ENCODE measurements at places on chromosomes 11 and 22.

DNA sequence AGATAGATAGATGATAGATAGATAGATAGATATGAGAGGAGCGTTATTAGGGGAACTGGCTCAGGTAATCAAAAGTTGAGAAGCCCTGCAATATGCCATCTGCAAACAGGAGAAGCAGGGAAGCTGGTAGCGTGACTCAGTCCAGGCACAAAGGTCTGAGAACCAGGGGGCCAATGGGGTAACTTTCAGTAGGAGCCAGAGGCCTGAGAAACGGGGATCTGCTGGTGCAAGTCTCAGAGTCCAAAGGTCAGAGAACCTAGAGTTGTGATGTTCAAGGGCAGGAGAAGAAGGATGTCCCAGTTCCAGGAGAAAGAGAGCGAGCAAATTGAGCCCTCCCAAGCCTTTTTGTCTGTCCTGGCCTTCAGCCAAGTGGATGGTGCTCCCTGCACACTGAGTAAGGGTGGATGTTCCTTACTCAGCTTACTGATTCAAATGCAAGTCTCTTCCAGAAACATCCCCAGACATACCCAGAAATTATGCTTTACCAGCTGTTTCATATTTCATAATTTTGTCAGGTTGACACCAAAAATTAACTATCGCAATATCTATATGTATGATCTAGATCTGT lies 87.8 kb upstream of the SLC22A12 start:
- no peak for DNase-seq

GRCh38 chr11:65362320-65362931 lies 7.9 kb downstream of the TIGD3 start:
- DNase-seq = no peak

DNA sequence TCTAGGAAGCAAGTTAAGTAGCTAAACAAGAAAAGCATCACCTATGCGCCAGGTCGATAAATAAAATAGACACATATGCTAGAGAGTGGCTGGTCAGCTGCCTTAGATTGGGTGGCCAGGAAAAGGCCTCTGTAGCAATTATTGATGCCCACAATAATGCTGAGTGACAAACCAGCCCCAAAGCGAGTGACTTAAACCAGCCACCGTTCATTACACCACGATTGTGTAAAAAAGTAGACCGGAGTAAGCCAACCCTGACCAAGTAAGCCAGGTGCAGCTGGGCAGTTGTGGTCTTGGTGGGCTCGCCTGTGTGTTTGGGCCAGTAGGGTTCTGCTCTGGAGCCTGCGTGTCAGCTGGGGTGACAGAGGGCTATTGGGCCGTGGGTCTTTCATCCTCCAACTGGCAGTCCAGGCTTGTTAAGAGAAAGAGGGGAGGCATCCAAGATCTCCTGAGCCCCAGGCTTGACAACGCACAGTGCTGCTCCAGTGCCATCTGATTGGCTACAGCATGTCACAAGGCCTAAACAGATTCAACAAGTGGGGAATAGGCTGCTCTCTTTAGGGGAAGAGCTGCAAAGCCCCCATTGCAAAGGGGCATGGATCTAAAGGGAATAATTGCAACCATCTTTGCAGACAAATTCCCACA lies 100.4 kb upstream of the PARVA start:
- DNase-seq = no peak

DNA sequence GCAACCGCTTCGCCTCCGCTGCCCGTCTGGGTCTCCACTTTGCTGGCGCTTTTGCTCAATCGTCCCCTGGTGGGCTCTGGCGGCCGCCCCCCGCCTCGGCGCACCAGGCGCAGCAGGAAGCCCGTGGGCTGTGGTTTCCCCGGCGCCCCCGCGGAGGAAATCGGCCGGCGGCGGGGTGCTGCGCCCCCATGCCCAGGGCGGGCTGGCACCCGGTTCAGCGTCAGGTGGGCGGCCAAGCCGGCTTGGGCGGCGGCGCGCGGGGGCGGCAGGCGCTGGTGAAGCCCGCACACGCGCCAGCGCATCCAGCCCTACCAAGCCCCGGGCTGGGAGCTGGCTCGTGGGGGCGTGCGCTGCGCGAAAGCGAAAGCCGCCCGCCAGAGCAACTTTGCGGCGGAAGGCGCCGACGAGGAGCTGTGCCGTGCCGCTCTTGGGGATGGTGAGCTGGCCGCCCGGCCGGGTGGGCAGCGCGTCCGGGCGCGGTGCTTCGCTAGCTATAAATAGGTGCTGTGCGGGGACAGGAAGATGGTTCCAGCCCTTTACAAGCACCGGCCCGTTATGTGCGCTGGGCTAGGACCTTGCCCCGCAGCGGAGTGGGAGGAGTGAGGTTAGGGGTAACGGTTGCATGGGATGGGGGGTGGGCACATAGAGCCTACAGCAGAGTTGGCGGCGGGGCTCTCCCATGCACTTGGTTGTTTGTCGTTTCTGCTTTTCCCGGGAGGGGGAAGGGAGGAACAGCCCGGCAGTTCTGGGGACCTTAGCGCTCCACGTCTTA lies 25.0 kb upstream of the SUSD2 start:
- no peak for DNase-seq

DNA sequence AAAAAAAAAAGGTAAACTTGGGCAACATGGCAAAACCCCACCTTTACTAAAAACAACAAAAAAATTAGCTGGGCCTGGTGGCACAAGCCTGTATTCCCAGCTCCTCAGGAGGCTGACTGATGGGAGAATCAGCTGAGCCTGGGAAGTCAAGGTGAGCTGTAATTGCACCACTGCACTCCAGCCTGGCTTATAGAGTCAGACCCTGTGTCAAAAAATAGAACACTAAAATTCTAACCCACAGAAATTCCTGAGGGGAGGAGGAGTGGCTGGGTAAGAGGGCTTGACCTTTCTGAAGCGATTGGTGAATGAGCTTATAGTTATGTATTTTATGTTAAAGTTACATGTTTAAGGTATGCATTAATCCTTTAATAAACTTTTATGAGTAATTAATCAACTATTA lies 53.3 kb downstream of the FAT3 start:
- DNase-seq = no peak

DNA sequence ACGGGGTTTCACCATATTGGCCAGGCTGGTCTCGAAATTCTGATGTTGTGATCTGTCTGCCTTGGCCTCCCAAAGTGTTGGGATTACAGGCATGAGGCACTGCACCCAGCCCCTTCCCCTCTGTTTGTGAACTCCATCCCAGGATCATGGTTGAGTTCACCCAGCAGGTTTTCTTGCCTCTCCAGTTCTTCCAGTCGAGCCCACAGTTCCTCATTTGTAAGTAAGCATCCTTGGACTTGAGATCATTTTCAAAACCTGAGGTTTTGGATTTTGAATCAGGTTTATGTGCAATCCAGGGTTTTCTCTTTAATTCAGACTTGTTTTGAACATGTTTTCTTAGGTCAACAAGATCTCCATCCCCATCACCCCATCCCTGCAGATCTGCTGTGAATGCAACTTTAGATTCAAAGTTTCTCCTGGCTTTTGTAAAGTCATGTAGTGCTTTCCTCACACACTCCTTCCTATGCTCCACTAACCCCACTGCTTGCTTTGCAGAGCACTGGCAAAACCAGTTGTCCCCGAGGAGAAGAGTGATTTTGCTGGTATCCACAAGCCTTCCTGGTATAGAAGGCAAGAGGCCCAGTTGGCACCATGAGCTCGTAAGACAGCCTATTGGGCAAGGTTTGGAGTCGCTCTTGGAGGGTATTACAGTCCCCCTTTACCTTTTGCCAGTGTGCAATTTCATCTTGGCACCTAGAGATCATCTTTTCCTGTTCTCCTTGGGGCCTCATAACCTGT lies 14.7 kb upstream of the VPREB1 start:
- no peak for DNase-seq

DNA sequence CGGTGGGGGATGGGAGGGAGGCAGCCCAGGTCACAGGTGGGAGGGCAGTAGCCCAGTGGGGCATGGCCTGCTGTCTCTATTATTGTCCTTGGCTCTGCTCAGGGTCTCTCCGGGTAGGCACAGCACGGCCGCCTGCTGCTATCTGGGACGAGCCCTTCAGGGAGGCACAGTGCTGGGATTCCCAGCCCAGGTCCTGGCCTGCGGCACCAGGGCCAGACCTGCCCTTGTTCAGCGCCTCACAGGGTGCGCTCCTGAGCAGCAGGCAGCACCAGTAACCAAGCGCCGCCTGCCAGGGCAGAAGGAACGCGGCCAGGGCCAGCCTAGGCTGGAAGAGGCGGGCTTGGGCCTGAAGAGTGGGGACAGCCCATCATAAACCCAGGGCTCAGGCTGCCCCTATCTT lies 151.0 kb downstream of the MPPED1 start:
- no peak for DNase-seq

DNA sequence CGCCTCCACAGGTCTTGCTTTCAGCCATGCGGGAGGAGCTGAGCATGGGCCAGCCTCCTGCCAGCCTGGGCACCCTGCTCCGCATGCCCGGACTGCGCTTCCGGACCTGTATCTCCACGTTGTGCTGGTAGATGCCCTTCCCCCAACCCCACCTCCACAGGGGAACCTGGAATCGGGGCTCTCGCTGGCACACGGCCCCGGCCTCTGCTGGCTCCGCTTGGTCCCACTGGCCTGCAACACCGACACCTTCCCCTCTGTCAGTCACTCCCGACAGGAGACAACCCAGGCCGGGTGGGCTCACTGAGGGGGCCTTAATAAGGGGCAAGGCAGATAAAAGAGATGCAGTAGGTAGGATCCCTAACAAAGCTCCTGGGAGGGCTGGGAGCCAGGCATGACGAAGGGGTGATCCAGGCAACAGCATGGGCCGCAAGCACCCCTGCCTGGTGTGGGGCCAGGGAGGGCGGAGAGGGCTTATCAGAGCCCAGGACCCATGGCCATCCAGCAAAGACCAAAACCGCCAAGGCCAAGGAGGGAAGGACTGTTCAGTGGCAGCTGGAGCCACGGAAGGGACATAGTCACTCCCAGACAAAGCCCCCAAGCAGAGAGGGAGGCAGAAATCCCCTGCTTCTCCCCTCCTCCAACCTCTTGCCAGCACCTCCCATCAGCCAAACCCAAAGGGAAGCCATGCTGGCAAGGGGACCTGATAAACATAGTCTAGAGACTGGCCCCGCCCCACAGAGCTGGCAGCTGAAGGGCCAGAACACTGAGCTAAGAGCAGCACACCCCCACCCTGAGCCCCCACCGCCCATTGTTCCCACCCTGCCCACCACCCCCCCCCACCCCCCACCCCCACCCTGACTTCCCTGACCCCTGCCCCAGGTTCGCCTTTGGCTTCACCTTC lies 8.0 kb downstream of the SLC22A12 start:
- no peak for DNase-seq

GRCh38 chr11:124896071-124896750 lies 1.5 kb downstream of the ROBO4 start:
- DNase-seq = no peak

- DNase-seq = no peak
These were observed 58.2 kb downstream of the MORC2 start for GRCh38 chr22:30910358-30910757.

DNA sequence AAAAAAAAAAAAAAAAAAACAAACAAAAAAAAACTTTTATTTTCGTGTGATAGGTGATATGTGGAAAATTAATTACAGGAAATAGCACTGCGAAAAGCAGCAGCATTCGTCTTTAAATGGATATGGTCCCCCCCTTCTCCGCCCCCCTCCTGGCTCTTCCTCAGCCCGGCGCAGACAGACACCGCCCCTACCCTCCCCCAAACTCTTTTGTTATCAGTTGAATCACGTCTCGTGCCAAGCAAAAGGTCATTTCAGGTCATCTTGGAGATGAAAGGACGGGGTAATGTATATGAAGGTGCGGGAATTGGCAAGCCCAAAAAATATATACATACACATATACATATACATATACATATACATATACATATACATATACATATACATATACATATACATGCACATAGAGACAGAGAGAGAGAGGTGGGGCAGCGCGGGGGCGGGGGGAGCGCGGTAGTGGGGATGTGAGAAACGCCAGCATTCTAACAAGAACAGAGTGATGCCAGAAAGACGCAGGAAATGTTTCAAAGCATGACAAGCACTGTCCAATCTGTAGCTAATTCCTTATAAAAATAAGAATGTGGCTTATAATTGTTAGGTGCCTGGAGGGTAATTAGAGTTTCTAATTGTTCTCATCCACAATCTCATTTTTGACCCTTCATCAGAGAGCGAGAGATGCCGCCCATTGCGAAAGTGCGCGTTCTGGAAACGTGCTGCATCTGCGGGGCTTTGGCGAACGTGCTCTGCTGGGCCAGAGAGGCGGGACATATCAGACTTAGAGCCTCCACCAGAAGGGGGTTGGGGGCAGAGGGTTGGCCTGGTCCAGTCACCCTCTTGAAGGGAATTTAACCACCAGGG lies 214.5 kb upstream of the UBASH3B start:
- DNase-seq = no peak

DNA sequence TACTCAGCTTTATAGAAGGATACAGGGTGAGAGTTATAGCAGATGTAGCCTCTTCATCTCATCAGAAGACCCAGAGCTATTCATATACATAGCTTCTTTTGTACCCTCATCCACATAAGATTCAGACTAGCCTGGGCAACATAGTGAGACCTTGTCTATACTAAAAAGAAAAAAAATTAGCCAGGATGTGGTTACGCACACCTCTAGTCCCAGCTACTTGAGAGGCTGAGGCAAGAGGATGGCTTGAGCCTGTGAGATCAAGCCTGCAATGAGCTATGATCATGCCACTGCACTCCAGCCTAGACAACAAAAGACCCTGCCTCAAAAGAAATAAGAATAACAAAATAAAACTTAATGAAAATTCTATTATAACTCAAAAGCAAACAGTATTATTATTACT lies 36.7 kb upstream of the B3GNT6 start:
- no peak for DNase-seq

GRCh38 chr11:125910226-125910849 lies 6.0 kb downstream of the DDX25 start:
- DNase-seq = no peak

DNA sequence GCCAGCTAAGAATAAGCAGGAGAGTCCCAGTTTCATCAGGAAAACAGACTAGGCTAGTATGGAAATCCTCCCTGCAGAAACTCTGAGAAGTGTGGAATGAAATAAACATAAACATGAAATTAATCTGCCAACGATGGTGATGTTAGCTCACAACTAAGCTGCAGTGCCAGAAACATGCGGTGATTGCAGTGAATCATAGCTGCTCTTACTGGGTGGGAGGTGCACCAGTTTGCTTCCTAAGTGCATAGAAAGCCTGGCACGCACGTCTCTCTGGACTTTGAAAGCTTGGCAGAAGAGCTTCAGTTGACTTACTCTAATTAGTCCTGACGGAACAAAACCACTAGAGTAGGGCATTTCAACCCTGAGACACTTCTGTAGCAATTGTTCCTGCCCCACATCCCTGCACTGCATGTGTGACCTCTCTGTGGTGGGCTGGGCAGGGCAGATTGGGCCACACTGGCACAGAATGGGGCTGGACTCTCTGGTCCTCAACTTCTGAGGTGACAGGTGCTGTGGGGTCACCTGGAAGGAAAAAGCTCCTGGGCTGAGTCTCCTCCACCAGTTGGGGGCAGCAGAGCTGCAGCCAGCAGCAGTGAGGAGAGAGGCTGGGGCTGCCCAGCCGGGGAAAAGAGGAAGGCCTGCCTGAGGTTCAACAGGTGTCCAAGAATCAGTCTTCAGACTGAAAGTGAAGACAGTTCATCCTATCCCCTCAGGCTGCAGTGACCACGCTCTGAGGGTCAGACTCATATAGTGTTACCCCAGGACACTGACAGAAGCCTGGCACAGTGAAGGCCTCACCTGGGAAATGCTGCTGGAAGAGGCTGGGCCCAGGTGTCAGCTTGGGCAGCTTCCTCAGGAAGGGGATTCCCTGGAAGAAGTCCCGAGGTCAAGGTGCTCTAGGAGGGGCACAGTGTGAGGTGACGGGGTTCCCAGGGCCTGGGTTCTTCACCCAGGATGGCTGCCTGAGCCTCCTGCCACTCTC lies 40.5 kb downstream of the GGTLC2 start:
- DNase-seq = no peak

GRCh38 chr11:22371160-22371559 lies 33.0 kb downstream of the SLC17A6 start:
- DNase-seq = no peak

Measured in HCT116 (cell line).